ENCODE measurements at places on chromosomes 12 and 14.

DNA sequence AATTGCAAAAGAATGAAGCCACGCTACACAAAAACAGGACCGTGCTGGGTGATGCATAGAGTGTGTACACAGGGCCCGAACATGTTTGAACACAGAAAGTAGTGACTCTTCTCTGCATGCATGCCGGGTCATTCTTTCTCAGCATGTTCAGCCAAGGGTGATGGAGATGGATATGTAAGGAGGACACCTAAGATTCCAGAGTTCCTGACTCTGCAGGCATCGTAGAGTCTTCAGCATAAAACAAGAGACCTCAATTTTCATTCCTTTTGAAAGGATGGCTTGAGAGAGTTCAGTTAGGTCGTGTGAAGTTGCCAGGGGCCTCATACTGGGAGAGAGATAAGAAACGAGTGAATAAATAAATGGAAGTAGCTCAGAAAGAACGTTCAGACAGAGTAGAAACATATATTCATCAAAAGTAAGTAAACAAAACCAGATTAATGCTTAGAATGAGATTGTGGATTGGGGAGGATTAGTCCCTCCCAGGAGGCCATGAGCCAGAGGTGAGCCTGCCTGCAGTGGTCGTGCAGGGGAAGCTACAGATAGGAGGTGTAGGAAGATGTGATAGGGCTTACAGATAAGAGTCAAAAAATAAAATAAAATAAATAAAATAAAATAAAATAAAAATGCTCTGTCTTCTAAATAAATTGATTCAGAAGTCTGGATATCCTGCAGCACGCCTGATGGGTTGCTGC lies 27.6 kb upstream of the SEL1L start:
- DNase-seq = no peak

GRCh38 chr12:7134396-7135166 lies 4.4 kb downstream of the CLSTN3 start:
- no peak for DNase-seq

GRCh38 chr12:115232455-115233156 lies 548.6 kb upstream of the TBX3 start:
- DNase-seq = no peak

DNA sequence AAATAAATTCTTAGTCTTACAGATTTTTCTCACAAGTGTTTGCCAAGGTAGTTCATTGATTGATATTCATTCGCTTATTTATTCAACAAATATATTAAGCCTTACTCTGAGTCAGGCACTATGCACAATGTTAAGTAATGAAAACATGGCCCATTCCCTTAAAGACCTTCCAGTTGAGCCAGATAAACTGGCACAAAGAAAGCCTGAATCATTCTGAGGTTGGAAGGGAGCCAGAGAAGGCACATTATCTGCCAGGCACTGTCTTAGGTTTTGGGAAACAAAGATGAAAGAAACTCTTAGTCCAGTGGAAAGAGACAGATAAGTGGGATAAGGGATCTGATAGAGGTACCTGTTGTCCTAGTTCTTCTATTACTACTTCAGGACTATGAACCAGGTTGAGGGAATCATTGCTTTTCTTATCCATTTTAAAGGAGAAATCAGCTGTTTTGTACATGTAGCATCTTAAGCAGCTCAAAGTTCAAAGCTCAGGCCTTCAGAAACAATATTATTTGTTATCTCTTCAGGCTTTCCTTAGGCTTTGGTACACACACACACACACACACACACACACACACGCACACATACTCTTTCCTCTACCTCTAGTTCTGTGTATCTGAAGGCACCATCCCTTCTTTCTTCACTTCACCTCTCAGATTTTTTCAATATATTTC lies 27.0 kb downstream of the PDE6H start:
- no peak for DNase-seq

GRCh38 chr14:99009871-99010270 lies 262.1 kb downstream of the BCL11B start:
- no peak for DNase-seq

- no peak for DNase-seq
Observed at GRCh38 chr14:66623838-66624237, 115.9 kb downstream of the GPHN start.

- no peak for DNase-seq
Observed at GRCh38 chr14:99261912-99262787, 9.8 kb downstream of the BCL11B start.

GRCh38 chr12:57781244-57781643 lies 1.3 kb upstream of the TSFM start:
- DNase-seq = no peak

DNA sequence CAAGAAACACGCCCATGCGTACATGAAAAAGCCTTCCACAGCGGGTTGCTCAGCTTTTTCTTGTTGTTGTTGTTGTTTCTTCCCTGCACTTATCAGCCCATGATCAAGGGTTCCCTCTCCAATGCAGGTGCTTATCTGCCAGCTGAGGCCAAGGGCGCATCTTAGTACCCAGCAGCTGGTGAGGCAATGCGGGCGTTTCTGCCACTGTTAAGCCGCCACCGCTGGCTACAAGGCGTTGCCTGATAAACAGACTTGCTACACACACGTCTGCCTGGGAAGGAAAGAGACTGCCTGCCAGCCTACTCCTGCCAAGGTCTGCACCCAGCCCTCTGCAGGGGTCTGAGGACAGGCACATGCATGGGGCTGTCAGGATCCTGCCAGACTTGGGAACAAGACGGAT lies 345.9 kb downstream of the BCL11B start:
- DNase-seq = no peak

- no peak for DNase-seq
Observed at GRCh38 chr12:105992849-105993740, 145.7 kb downstream of the NUAK1 start.

DNA sequence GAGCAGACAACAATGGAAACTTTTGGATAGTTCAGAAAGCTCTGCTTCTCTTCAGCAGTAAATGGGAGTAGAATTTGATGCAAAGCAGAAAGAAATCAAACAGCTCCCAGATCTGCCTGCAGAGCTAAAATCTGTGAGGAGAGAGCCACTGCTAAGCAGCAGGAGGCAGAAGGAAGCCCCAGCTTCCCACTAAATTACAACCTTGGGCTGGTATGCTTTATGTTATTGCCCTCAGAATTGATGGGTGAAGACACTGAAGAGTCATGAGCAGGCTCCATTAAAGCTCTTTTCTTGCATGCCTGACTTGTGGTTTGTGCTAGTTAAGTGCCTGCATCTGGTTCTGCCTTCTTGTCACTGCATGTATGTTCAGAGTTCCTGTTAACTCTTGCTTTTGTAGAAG lies 8.4 kb downstream of the ZC2HC1C start:
- no peak for DNase-seq

- no peak for DNase-seq
Observed at GRCh38 chr12:121167232-121167820, 34.6 kb downstream of the P2RX7 start.

DNA sequence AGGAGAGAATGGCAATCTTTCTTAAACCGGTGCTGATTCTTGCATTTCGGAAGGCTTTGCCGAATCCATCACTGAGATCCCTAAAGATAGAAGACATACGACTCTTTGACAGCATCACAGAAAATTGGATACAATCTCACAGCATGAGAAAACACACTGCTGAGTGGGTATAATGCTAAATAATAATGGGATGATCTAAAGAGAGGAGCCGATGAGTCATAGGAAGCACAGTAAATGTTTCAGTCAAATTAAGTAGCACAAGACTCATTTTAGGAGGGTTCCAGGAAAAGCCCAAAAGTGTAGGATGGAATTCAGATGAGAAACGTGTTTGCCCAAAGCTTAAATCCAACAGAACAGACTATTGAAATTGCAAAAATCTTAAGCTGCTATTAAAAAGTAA lies 81.7 kb downstream of the CPNE8 start:
- no peak for DNase-seq

- DNase-seq = no peak
Observed at GRCh38 chr14:104567141-104567956, 12.2 kb upstream of the C14orf180 start.

GRCh38 chr12:47107926-47108325 lies 28.2 kb upstream of the AMIGO2 start:
- no peak for DNase-seq

DNA sequence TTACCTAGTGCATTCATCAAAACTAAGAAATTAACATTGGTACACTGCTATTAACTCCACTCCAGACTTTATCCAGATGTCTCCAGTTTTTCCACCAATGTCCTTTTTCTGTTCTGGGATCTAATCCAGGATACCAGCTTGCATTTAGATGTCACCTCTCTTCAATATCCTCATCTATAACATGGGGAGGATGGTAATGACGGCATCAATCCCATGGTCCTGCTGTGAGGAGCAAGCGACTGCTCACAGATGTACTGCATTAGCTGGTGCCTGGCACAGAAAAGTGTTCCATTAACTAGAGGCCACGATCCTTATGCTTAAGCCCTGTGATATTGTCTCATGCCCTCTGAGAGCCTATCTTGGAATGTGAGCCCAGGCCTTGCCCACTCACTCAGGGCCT lies 53.8 kb downstream of the CALM1 start:
- no peak for DNase-seq

DNA sequence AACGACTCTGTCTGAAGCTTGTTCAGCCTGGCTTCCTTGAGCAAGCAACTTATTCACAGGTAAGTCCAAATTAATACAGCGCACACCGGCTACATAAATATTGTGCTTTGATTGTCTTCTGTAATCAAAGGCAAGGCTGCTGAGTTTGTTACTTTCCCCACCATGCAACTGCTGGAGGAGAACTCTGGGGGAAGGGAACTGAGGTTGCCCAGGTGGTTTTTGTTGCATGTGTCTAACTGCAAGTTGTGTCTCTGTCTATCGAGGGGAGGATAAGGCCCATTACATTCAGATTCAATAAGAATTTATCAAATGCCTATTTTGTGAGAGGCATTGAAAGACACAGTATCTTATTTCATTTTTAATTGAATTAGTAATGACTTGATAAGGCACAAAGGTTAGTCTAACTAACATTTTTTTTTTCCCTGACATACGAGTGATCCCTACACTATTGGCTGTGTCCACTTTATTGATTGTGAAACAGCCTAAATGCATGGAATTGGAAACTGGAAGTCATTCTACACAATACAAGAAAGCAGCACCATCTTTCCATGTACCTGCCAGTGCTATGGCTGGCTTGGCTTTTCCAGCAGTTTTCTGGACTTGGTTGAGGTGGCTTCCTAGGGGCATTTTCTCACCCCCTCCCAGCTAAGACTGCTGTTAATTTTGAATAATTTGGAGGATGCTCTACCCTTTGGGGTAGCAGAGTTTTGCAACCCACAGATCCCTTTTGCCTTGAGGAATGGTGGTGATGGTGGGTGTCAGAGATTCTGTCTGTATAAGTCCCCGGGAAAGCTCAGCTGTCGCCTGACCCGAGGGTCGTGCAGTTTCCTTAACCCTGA lies 951 bp upstream of the CHST11 start:
- no peak for DNase-seq

DNA sequence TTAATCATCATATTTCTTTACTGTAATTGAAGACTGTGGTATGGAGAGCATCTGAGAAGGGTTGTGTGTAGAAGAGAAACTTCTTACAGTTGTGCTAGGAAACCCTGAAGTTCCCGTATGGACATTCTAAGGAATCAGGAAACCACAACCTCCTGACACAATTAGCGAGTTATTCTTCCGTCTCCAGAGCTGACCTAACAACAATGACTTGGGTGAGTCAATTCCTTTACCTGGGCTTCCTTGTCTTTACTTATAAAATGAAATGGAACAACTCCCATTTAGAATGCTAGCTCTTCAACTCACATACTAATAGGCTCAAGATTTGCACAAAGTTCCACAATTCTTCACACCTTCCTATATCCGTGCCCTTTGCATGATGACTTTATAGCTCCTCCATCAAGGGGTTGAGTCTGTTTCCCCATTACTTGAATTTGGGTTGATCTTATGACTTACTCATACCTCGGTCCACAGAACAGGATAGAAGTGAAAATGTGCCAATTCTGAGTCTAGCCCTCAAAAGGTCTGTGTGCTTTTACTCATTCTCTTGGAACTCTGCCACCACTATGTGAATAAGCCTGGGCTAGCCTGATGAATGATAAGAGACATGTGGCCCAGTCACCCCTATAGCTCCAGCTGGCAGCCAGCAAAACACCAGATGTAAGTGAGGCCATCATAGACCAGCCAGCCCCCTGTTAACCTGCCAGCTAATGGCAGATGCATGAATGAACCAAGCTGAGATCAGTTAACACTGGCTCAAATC lies 459.4 kb downstream of the ETNK1 start:
- no peak for DNase-seq

GRCh38 chr14:76957224-76957891 lies 71.2 kb downstream of the IRF2BPL start:
- DNase-seq = no peak

- no peak for DNase-seq
Observed at GRCh38 chr14:100476012-100476822, 111.0 kb downstream of the BEGAIN start.

DNA sequence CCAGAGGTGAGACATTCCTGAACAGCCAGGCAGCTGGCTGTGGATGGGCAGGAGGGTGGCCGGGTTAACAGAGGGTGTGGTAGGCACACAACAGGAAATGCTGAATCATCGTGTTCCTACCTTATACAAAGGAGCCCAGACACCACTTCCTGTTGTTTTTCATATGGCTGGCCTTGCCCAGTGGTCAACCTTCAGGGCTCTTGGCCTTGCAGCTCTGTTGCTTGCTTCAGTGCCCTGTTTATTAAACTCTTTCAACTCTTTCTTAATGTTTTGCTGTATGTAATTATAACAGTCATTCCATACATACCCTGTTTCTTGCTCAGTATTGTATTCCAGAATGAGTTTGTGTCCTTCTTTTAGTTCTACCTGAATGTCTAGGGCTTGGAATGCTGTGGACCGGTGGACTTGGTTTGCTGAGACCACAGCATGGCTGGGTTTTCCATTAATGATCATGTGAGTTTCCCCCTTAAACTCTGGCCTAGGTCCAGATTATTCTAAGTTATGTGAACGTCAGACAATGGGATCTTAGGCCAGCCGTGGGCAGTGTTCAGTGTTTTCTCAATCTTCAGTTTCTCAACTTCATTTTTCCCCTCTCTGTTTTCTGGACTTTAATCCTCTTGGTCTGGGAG lies 11.9 kb downstream of the CFAP54 start:
- peak; percentile 66 for DNase-seq

GRCh38 chr14:36313898-36314297 lies 6.5 kb downstream of the MBIP start:
- no peak for DNase-seq

DNA sequence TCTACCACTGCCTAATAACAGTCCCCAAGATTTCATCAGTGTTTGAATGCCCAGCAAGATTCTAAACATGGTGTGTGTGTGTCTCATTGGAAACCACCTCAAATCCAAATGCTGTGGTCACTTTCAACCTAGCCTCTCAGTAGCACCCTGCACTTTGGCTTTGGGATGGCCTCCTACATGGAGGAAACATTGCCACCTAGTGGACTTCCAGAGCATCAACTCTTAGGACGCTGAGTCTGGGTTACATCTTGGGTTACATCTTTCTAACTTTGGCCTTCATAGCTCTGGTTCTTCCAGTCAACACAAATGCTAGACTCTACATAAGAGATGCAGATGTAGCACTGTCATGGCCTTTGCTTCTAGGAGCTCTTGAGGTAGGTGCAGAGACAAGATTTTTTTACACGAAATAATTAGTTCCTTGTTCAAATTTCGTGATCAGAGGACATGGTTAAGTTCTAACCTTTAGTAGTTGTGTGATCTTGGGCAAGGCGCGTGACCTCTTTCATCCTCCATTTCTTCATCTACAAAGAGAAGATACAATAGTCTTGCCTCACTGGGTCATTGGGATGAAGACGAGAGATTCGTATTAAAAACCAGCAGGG lies 113.5 kb upstream of the VASH1 start:
- DNase-seq = no peak
